Sigmoid colon (tissue), 7 donors: ENCODE measurements at places on chromosomes 13 and 19. TPM values are rescaled to one million over a fixed set of nuclear protein-coding genes. Genes with fewer than 3 reads are reported as not detected.

The CALR3 gene
- not detected for total RNA-seq

- H3K4me3 ChIP-seq = no peak overlapping the region
- no peak for DNase-seq
- peaks cover 32% of the 10 kb centered on the region for H3K4me1 ChIP-seq
- no peaks in the 10 kb centered on the region for H3K36me3 ChIP-seq
- no peaks in the 10 kb centered on the region for H3K27me3 ChIP-seq
Observed at GRCh38 chr13:23610966-23611491, 40.8 kb downstream of the TNFRSF19 start.

- no peaks in the 10 kb centered on the region for H3K4me1 ChIP-seq
- no peaks in the 10 kb centered on the region for H3K36me3 ChIP-seq
- H3K27me3 ChIP-seq = peaks cover 12% of the 10 kb centered on the region
- no peak for DNase-seq
- H3K4me3 ChIP-seq = no peak overlapping the region
Observed at GRCh38 chr19:3151563-3152418, 16.0 kb downstream of the GNA15 start.

- H3K36me3 ChIP-seq = no peaks in the 10 kb centered on the region
- DNase-seq = no peak
- no peaks in the 10 kb centered on the region for H3K4me1 ChIP-seq
Observed at GRCh38 chr19:17294051-17294891, 9.0 kb downstream of the ABHD8 start.

DNA sequence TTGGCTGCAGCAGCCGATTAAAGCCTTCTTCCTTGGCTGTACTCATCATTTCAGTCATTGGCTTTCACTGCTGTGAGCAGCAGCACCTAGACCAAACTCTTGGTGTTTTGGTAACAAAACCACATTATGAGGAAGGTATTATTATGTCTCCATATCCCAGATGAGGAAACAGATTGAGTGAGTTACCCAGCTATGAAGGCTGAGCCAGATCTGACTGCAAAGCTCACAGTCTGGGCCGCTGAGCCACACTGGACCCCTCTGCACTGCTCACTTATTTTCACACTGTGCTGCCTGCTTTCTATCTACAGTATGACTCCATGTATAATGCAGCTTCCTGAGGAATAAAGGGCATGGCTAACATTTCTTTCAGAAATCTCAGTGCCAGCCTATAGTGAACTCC is 24.5 kb downstream of the CRYL1 start:
- peaks cover 1% of the 10 kb centered on the region for H3K4me1 ChIP-seq
- no peak for DNase-seq
- H3K36me3 ChIP-seq = no peaks in the 10 kb centered on the region
